ENCODE measurements at places on chromosomes 5 and 9.

GRCh38 chr5:155274484-155274883 lies 260.9 kb downstream of the KIF4B start:
- no peak for DNase-seq

GRCh38 chr9:95284162-95285080 lies 33.1 kb downstream of the FANCC start:
- no peak for DNase-seq

DNA sequence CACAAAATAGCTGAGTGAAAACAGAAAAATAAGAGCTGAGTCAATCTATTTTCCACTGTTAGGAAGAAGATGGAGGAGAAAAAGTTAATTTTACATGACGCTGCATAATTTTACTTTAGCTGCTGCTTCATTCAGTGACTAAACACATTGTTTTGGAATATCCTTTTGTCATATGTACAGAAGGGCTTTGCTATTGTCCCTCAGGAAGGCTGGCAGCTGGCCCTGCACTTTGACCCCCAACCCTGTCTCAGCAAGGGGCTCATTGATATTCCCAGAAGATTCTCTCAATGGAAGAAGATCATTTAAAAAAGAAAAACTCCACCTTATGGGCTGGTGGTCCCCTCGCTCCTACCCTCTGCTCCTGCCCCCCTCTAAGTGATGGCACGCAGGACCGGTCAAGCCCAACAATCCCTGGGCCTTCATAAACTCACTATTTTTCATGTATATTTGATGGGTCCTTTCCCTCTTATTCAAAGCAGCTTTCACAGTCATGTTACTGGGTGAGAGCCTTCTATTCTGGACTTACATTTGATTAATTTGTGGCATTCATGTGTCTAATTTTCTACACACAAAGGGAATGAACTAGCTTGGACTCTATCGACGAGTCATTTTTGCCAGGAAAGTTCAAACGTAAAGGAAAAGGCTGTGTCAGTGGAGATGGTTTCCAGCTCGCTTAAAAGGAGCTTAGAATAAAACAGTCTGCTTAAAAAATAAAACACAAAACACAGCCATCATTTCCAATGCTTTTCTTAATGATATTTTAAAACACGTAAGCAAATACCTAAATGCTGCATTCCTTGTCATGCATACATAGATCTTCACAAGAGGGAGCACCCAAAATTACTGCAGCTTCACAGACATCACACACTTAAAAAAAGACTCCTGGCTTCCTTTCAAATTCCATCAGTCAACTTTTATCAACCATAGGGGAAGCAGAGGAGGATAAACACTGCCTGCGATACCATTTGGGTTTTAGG lies 104.7 kb downstream of the EFNA5 start:
- DNase-seq = no peak

- no peak for DNase-seq
Observed at GRCh38 chr5:141868541-141868940, 9.7 kb downstream of the PCDH1 start.

GRCh38 chr5:62795926-62796325 lies 217.3 kb downstream of the LRRC70 start:
- DNase-seq = no peak

DNA sequence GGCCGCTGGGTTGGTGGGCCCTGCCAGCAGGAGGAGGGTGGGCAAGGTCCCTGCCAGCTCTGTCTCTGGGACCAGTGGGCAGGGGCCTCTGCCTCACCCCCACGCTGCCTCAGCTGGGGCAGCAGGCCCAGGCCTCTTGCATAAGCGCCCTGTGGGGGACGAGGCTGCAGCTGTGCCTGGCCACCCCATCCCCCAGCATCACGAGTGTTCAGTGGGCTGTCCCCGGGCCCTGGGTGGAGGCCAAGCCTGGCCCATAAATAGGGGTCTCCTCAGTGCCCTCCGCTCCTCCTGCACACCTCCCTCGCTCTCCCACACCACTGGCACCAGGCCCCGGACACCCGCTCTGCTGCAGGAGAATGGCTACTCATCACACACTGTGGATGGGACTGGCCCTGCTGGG lies at the start of gene PTGDS:
PTGDS (plus strand) TSS at position 282 of the 400 bp plus-strand sequence; CDS start at position 357, 75 bp downstream.
- DNase-seq = no peak

DNA sequence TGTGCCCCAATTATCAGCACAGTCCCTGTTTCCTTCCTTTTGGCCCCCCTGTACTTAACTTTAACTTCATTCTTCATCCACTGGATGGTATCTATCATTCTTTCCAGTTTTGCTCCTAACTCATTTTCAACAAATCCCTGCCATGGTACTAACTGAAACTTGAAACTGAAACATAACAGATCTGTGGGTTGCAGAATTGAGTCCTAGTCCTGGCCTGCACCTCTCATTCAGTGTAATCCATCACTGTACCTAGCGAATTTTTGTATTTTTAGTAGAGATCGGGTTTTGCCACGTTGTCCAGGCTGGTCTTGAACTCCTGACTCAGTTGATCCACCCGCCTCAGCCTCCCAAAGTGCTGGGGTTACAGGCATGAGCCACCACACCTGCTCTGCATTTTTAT lies 15.3 kb upstream of the PIK3R1 start:
- no peak for DNase-seq

DNA sequence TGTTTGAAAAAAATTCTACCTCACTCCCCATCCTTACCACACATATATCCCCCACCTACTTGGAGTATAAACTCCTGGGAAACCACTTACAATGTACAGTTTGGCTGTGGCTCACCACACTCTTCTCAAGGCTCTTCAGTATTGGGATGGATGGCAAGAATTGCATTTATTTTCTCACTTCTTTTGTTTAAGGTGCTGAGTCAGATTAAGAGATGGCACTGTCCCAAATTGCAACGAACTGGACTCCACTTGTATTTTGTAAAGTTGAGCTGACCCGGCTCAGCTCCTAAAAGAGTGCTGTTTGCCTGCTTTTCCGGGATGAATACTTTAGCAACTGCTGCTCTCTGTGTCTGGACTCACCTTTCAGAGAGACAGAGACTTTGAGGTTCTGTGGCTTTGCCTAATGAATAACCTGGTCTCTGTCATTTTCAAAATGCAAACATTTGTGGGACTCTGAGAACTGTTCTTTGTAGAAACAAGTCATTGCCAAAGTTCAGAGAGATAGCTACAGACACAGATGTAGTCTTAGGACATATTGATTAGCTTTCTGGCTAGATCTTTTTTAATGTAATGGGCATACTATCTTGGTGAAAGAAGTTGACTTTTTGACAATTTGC lies 42.2 kb downstream of the PPP2R2B start:
- DNase-seq = no peak

DNA sequence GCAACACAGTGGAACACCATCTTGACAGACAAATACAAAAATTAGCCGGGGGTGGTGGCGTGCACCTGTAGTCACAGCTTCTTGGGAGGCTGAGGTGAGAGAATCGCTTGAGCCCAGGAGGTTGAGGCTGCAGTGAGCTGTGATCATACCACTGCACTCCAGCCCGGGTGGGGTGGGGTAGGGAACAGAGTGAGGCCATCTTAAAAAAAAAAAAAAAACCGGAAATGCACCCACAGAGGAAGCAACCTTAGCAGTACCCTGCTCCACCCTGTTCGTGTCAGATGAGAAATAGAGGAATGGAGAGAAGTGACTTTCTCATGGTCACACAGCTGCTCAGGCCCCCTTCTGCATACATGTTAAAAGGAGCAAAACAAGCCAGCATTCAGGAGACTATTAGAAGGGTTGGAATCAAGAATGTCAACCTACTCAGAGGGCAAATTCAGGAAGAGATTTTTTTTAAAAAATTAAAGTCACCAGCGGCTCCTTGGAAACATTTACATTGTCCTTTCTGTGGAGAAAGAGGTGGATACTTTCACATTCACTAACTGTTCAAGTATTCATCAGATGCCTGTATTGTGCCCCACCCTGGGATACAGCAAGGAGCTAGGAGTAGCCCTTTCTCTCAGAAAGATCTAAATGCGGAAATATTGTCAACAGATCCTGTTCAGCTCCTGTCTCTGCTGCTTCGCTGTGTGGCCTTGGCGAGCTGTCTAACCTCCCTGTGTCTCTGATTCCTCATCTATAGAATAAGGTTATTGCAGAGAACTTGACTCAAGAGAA lies 41.0 kb downstream of the CYFIP2 start:
- DNase-seq = no peak

GRCh38 chr5:80255811-80256712 lies at the start of gene SERINC5:
Gene SERINC5, minus strand, starts transcription at chr5:80256048. Its CDS starts 126 bp downstream, at chr5:80255922.
- peak; percentile 69 for DNase-seq

DNA sequence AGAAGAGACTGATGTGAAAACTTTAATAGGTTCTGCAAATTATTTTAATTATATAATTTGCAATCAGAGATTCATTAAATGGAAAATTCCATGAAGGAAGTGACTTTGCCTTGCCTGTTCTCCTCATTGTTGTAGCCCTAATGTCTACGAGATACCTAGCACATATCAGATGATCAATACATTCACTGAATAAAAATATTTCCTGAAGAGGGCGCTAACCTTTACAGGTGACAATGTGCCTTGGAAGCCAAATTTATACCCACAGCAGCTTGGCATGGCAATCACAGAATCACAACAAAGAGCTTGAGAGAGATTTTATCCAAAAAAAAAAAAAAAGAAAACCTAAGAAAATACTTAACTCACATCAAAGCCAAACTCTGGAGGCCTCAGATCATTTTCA lies 17.4 kb downstream of the HAUS6 start:
- peak; percentile 15 for DNase-seq

- DNase-seq = peak; percentile 56
Observed at GRCh38 chr5:159341906-159342310, 11.6 kb upstream of the IL12B start.

GRCh38 chr5:111572561-111572960 lies 60.2 kb upstream of the STARD4 start:
- DNase-seq = no peak

DNA sequence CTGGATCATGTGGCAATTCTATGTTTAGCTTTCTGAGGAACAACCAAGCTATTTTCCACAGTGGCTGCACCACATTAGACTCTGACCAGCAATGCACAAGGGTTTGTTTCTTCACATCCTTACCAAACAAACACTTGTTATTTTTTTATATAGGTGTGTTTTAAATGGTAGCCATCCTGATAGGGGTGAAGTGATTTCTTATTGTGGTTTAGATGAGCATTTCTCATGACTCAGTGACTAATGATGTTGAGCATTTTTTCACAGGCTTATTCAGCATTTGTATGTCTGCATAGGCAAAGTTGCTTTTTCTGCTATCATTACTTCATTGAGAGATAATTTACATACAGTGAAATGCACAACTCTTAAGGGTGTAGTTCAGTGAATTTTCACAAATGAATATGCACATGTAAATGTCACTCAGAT lies 36.0 kb downstream of the ANKRD33B start:
- DNase-seq = no peak

- DNase-seq = no peak
Observed at GRCh38 chr9:99167694-99168093, 54.0 kb downstream of the ALG2 start.

- DNase-seq = no peak
Observed at GRCh38 chr5:96004087-96004486, 42.4 kb upstream of the ELL2 start.

GRCh38 chr5:143714629-143715028 lies 97.3 kb upstream of the HMHB1 start:
- DNase-seq = no peak

DNA sequence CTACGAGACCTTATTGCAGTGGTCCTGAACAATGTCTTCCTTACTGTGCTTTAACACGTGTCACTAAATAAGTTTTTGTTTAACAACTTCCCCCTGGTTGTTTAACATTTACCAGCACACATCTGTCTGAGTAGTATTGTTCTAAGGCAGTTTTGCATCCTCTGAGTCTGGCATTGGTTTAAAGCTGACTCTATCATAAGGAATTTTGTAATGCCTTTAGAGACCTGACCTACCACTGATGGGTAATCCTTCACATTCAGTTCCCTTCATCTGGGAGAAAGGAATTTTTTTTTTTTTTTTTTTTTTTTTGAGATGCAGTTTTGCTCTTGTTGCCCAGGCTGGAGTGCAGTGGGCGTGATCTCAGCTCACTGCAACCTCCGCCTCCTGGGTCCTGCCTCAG lies 20.0 kb upstream of the PCAT7 start:
- no peak for DNase-seq

GRCh38 chr9:2083479-2083878 lies 68.3 kb downstream of the SMARCA2 start:
- no peak for DNase-seq

DNA sequence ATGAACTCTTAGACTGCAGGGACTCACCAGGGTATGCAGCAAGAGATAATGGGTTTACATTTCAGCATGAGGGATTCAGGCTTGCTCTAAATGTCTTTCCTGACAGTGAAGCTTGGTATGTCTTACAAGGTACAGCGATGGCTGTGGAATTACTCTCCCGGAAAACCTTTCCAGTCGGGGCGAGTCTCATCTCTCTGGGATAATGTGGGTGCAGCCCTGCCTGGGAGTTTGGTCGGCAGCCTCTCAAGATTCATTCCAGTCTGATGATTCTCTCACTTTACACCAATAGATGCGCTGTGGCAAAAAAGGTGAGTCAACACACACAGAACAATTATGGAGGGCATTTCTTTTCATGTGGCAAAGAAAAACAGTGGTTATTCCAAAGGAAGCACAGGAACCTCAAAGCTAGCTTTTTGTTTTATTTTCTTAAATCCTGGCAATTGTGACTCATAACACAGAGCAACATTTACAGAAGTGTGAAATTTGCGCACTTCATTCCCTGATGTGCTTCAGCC lies 190.3 kb downstream of the DCP2 start:
- peak; percentile 77 for DNase-seq

DNA sequence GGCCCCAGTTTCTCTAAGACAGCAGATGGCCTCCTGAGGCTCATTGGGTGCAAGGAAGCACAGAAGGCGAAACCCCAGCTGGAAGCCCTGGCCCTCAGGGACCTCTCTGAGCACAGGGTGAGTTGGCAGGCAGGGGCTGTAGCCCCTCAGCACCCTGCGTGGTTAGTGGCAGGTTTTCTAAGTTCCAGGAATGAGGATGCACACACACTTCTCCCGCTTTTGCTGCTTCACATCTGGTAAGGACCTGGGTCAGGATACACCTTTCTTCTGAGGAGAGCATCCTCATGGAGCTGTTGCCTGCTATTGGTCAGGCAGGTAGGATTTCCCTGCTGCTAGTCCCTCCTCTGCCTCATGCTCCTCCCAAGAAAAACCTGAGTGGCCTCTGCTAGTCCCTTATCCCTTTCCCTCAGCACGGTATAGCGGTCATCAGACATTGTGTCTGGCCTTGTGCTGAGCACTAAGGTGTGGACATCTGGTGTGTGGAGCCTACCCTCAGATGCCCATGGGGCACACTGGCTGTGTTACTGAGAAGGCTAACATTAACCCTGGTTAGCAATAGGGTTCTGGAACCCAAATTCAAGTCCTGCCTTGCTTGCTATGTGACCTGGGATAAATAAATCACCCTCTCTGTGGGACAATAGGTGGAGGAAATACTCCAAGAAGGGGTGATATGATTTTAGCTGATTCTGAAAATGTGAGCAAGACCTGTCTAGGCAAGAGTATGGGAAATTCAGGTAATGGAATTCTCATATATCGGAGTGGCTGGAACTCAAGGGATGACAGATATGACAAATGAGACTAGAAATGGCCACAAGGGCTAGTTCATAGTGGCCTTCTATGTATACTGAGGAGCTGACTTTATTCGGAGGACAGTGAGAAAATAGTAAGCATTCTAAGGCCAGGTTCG lies 1.6 kb downstream of the SLC22A4 start:
- no peak for DNase-seq
